ENCODE measurements at places on chromosomes 6 and 20.
A peak's percentile ranks its signal among the peaks of the same experiment; 100 is the strongest.

- DNase-seq, result peak; percentile 73
Observed at GRCh38 chr6:89989742-89990141, 95.5 kb downstream of the GJA10 start.

- DNase-seq, result no peak
Observed at GRCh38 chr20:57393321-57394120, 2.3 kb downstream of the RBM38 start.

DNA sequence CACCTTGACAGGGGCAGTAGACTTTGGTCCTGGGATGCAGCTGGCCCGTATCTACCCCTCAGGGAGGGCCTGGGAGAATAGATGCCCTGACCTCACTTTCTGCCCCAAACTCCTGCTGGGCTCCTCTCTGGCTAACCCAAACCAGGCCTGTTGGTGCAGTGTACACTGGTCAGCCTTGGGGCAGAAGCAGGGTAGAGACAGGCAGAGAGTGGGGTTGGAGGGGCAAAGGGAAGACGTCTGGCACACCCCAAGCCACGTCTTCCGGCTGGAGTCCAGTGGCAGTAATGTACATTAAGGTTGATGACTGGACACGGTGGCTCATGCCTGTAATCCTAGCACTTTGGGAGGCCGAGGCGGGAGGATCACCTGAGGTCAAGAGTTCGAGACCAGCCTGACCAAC is 9.3 kb downstream of the DDR1 start:
- no peak for DNase-seq

DNA sequence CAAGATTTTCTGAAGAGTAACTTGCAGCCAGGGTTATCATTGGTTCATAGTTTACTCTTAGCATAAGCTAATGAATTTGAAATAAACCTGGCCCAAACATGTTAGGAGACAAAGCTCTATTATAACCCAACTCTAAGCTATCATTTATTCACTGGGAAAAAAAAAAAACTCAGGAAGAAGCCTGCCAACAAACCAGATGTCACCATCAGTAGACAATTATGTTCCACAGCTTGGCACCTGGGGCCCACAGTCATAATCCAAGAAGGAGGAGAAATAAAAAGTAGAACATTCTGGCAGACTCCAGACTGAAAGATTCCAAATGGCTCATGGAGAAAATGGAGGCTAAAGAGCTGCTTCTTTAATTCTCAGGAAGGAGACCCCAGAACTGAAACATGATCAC is 100.0 kb upstream of the CNR1 start:
- no peak for DNase-seq

GRCh38 chr6:134381959-134382358 is 64.0 kb upstream of the SGK1 start:
- DNase-seq, result no peak

- DNase-seq, result peak; percentile 65
Observed at GRCh38 chr20:51365670-51366069, 176.8 kb downstream of the NFATC2 start.

DNA sequence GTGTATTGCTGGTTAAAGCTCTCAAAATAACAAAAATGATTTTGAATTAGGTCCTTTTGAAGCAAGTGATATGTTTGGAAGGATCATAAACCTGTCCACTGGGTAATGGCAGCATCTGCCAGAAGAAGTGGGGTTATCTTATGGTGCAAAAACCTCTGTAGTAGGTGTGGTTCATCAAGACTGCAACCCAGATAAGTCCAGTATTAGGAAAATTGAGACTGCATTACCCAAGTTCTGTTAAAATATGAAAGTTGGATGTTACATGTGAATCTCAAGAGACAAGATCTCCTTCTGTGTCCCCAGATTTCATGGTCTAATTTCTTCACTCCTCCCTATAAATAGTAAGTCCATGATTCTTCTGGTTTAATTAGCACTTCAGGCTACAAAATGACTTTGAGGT is 59.4 kb downstream of the RPRD1B start:
- DNase-seq, result no peak

DNA sequence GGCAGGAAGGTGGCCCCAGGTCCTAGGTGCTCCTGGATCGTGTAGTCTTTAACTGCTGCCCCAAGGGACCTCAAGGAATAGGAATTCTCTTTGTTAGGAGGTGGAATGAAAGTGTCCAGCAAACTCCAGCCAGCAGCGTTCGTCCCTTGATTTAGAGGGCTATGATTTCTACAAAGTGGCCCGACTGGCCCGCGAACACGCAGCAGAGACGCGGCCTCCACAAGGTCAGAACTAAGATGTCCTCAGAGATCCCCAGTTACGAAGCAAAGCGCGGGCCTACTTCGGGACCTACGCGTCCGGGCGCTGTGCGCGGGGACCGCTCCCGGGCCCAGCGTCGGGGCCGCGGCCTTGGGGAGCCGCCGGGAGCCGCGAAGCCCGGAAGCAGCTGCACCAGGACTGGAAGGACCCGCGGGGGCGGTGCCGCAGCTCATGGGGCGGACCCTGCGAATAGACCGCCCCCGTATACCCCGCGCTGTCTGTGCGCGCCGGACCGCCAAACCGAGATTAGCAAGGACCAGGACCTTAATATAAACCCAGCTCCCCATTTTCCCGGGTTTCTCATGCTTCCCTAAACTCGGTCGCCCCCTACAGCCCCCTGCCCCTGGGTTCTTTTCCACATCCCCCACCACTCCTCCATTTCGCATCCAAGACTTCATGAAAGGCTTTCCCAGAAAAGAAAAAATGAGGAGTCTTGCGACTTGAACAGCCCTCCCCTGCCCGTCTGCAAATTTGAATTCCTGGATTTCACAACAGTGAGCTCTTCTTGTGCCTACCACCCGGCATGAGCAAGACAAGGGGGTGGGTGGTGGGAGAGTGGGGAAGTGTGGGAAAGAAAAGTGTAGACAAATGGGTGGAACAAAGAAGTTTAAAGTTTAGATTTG is at the start of gene C6orf47:
C6orf47 (minus strand) TSS at position 398 of the 881 bp plus-strand sequence. CDS start 831 bp downstream, outside the sequence.
- peak; percentile 89 for DNase-seq

DNA sequence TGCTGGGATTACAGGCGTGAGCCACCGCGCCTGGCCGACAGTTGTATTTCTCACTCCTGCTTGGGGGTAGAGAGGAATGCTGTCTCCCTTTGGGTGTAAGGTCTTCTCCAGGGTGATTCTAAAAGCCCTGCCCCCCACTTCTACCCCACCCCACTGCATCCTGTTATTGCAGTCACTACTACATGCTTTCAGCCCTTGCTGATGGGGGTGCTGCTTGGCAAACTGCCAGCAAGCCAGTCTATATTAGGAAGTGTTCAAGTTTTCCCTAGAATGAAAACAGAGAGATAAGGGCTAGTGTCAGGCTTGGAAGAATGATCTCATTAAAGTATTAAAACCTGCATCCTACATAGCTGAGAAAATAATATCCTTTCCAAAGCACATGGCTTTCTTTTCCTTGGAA is 31.3 kb downstream of the TTI1 start:
- DNase-seq, result no peak

- no peak for DNase-seq
Observed at GRCh38 chr6:144171406-144171805, 21.1 kb downstream of the STX11 start.

DNA sequence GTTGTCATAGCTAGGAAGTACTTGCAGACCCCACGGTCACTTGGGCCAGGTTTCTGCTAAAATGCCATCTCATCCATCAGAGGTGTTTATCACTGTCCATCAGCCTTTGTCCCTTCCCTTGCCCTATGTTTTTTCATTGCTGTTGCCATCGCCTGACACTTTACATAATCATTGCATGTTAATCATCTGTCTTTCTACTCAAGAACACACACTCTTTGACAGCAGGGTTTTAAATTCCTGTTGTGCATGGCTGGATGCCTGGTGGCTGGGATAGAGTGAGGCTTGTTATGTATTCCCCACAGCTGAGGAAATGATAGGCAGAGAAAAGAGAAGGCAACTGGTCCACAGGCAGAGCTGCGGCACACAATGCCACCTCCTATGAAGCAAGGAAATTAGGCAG is 11.7 kb upstream of the C6orf118 start:
- no peak for DNase-seq

DNA sequence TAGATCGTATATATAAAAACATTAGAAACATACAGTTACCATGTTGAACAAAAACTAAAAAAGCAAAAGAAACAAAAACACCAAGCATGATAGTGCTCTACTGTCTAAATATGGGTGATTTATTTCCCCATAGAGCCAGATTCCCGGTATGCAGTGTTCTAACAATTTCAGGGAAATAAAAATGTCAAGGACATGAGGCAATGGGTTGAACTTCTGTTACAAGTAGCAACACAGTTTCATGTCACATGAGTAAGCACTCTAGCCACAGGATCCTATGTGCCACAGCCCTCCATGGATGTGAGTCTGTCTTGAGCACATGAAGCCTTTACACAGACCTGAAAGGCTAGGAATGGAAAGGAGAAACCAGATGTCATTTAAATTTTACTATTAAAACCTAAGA is 96.0 kb downstream of the MAP3K5 start:
- peak; percentile 23 for DNase-seq

DNA sequence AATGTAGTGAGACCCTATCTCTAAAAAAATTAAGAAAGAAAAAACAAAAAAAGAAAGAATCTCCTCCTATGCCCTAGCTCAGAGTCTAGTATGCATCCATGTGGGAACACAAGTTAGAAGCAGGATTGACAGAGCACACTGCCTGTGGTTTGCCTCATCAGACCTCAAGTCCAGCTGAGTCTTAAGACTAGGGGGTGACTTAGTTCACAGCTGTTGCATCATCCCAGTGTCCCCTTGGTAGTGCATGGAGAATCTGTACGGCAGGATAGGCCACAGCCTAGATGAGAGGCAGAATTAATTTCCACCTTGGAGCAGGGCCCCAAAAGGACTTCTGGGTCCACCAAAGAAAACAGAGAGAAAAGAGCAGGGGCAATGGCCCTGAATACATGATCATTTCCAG is 13.7 kb downstream of the PNPLA1 start:
- no peak for DNase-seq

DNA sequence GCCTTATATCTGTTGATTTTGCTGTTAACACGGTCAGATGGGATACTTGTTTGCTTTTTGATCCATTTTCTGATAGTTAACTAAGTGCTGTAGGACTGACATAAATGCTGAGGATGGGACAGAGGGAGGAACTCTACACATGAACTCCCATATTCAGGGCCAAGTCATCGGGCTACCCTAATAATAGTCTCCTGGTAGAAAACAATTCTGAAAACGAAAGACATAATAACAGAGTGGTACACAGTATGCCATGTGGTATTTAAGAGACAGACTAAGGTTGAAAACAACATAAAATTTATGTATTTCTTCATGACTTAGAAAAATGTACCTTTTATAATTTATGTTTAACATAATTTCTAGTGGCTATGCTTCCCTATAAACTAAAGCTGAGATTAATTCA is 12.0 kb downstream of the ID4 start:
- DNase-seq, result no peak

DNA sequence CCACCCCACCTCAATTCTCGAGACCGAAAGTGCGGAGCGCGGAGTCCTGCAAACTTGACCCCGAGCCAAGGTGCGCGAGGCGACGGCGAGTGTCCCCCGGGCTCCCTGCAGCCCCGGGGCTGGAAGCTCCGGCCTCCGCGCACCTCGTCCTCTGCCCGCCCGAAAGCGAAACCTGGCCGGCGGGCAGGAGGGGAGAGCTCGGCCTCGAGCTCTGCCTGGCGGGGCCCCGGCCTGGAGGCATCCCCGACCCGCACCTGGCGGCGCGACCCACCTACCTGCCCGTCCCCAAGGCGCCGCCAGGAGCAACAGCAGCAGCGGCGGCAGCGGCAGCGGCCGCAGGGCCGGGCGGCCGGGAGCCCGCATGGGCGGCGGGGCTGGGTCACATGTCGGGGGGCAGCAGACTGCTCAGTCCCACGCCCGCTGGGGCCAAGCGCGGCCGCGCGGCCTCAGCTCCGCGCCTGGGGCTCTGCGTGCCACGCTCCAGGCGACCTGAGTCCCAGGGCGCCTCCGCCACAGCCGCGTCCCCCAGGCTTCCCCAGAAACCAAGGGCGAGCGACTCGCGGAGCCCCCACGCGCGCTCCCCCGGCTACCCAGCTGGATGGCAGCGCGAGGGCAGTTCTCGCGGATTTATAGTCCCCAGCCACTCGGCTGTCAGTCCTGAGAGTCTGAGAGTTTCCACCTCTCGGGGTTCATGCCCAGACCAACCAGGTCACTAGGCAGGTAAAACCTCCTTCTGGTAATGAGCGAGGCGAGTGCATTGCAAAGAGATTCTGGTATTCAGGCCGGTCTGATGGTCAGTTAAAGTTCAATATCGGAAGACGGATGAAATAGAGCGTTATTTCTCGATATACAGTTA is at the start of gene IL20RA:
IL20RA (minus strand) TSS at position 600 of the 856 bp plus-strand sequence; CDS start at position 363, 237 bp downstream.
- DNase-seq, result peak; percentile 61

DNA sequence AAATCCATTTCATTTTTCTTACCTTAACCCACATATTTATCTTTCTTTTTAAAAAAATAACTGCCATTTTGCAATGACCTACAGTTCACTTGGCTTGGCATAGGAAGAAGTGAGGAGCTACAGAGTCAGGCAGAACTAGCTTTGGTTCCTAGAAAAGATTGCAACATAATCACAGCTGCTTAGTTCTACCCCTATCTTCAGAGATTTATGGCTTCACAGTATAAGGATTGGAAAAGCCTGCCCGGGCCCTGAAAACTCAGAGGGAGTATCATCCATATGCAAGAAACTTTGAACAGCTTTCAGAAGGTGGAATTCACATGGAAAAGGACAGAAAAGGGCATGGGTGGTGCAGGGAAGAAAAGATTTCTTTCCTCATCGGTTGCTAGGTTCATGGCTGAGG is 774.3 kb upstream of the CHD6 start:
- DNase-seq, result no peak

DNA sequence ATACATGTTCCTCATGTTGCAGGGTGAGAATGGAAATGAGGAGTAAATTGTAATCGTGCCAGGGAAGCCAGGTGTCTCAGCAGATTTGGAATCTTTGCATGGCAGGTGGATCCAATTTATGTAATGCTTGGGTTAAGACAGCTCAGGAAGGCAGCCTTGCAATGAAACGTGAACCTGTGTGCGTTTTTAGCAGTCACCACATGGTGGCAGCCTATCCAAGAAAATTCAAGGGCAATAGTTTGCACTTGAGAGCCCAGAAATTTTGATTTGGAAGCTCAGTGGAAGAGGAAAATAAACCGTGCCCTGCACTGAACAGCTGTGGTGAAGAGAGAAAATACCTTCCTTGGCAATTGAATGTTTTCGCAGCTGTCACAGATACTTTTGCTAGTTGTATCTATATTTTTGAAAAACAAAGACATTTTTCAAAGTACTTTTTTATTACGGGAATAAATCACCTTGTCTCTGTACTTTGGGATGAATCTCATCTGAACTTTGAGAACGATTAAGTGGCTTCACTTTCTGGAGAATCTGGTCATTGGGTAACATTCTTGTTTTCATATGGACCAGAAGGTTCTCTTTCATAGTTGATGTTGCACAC is 26.5 kb downstream of the MTHFD1L start:
- peak; percentile 43 for DNase-seq

DNA sequence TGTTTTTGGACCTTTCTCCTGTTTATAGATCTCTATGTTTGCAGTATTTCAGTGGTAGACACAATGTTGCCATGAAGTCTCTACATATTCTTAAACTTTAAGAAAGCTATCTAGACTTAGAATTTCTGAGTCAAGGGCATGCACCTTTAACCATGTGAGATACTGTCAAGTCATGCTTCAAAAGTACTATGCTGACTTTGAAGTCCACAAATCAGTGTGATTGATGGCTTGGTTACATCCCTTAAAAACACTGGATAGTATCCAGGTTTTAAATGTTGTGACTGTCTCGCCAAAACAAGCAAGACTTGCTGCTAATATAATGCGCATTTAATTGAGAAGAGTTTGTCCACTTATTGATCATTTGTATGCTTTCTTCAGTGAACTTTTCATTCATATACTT is 30.5 kb downstream of the ZNF334 start:
- DNase-seq, result no peak
